ENCODE measurements at places on chromosomes 16 and 17.

DNA sequence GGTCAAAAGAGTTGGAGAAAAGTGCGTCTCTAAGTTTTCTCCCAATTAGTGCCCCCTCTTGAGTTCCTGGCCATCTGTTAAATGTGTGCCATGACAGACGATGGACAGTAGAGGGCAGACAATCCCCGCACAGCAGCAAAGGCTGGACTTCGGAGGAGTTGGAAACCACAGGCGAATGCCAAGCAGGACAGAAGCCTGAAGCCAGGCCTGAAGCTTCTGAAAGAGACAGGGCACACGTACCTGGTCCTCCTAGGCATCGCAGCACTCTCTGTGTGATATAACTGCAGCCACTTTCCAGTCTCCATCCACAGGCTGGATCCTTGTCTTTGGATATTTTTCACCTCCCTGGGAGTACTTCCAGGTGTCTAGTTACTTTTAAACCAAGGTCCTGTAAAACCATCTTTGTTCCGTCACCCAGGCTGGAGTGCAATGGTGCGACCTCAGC lies 14.5 kb downstream of the C17orf100 start:
- peak; percentile 70 for DNase-seq

DNA sequence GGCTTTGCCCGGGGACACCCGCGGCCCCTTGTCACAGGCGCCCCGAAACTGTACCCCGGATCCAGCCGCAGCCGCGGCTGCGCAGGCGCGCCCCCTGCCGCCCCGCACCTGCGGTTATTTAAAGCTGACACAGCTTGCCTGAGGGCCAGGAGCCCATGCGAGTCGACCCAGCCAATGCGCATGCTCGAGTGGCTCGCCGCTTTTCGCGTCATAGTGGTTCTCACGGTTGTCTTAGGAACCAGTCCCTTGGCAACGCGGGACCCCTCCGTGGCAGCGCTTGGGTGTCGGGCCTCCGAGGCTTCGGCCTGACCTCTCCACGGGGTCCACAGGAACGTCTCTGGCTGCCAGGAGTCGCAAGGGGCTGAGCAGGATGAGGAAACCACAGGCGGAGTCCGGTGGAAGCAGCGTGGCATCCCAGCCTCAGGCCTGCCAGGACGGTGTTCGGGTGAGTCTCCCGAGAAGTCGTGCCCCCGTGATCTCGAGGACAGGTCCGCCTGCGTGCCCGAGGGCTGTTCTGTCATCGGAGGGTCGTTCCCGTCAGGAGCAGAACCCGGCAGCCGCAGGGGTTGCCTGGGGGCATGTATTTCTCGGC lies 716.9 kb downstream of the KCNJ18 start:
- DNase-seq = no peak

DNA sequence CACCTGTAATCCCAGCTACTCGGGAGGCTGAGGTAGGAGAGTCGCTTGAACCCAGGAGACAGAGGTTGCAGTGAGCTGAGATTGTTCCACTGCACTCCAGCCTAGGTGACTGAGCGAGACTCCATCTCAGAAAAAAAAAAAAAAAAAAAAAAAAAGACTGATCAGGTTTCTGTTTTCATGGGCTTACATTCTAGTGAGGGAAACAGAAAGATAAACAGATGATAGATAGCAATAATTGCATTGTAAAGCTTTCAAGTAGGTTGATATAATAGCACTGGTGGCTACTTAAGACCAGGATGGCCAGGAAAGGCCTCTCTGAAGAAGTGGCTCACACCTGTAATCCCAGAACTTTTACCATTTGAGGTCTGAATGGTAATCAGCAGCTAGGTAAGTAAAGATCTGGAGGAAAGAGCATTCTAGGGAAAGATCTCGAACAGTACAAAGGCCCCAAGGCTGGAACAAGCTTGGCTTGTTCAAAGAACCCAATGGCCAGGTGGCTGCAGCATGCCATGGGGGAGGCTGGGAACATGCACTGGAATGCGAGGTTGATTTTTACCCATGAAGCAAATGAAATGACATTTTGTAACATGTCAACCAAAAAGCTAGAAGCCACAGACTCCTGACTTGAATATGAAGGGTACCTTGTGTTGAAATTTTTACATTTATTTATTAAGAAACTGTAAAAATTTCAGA lies 108.3 kb upstream of the DHX40 start:
- DNase-seq = no peak

DNA sequence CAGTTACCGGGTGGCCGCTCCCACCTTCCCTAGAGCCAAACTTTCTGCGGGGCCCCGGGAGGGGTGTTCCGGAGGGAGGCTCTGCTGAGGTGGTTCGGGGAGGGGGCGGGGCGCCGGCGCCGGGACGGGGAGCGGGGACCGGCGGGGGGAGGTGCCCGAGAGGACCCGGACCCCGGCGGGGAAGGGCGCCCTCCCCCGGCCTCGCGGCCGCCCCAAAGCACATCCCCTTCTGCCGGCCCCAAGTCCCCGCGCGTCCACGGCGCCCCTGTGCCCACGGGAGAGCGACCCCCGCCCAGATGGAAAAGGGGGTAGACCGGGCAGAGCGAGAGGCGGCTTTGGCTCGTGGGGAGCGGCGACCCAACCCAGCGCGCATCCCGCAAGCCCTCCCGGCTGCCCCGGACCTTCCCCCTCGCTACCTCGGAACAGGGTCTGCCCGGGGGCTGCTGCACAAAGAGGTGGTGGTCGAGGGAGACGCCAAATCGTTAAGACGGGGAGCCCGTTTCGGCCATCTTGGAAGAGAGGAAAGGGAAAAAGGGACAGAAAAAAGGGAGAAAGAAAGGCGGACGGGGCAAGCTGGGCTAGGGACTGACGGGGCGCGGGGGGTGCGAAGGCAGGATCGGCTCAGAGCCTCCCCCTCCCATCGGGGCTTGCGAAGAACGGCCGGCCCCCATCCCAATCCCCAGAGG lies 530 bp downstream of the PCGF2 start:
- DNase-seq = no peak

DNA sequence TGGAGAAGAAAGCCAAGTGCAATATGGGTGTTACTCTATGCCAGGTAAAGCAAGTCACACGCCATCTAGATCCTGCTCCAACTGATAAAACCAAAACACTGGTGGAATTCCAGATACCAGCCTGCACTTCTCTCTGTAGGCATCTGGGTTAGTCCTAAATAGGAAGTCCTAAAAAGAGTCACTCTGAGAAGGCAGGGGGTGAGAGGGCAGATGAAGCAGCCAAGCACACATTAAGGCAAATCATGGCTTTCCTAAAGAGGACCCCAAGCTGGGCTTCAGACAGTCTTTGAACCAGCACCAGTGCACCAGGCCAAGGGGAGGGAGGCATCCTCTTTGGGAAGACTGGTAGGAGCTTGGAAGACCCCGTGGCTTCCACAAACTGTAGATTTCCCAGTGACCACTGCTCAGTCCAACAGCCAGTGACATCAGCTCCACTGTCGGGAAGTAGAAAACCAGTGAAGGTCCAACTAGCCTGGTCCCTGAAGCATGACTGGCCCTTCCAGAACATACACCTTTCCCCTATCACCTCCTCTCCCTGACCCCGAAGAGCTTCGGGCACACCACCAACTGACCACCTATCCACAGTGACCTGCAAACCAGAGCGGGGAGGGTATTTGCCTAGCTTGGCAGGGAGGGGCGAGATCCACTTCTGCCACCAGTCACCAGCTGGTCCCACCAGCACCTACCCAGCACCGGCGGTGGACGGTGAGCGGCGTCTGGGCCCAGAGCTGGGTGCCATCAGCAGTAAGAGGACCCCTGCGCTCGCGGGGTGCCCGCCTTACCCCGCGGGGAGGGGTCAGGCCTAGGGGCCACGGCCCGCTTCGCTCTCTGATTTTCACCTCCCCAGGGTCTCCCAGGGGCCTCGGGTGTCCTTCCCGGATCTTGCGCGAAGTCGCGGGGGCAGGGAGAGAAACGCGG lies 1.0 kb downstream of the LITAF start:
- DNase-seq = no peak

GRCh38 chr17:348692-349425 lies 3.7 kb downstream of the RPH3AL start:
- no peak for DNase-seq

- no peak for DNase-seq
Measured at GRCh38 chr17:54972406-54973138, 4.0 kb downstream of the STXBP4 start.

GRCh38 chr17:66040402-66040801 lies 151.5 kb downstream of the CEP112 start:
- DNase-seq = no peak

- no peak for DNase-seq
Measured at GRCh38 chr17:6070913-6071511, 833 bp downstream of the WSCD1 start.

- no peak for DNase-seq
Measured at GRCh38 chr17:81002409-81003361, 11.0 kb downstream of the CHMP6 start.

DNA sequence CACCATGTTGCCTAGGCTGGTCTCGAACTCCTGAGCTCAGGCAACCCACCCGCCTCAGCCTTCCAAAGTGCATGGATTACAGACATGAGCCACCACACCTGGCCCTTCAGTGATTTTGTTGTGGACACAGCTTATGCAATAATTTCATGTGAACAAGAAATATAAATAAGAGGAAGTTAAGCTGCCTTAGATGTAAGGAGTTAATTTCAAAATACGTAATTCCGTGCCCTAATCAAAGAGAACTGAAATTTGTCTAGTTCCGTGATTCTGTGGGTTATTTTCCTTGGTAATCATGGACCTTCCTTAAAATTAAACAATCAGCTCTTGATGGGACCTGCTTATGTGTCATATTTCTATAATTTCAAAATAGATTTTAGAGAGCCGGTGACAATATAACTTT lies 11.9 kb downstream of the TVP23A start:
- DNase-seq = no peak

- no peak for DNase-seq
Measured at GRCh38 chr16:61909074-61909473, 127.2 kb downstream of the CDH8 start.

GRCh38 chr16:24833352-24833751 lies 12.4 kb upstream of the SLC5A11 start:
- no peak for DNase-seq

DNA sequence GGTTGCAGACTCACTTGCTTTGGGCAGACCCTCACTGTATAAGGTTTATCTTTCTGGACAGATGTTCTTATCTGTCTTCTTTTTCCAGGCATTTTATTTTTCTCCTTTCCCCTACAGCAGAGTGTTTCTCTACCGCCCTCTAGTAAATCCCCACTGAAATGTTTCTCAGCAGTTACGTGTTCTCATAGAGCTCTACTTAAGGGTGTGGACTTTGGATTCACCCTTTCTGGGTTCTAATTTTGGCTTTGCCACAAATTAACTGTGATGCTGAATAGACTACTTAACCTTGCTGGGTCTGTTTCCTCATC lies 2.0 kb downstream of the ADAT1 start:
- peak; percentile 38 for DNase-seq

- no peak for DNase-seq
Measured at GRCh38 chr17:10063730-10064241, 134.6 kb downstream of the GAS7 start.

DNA sequence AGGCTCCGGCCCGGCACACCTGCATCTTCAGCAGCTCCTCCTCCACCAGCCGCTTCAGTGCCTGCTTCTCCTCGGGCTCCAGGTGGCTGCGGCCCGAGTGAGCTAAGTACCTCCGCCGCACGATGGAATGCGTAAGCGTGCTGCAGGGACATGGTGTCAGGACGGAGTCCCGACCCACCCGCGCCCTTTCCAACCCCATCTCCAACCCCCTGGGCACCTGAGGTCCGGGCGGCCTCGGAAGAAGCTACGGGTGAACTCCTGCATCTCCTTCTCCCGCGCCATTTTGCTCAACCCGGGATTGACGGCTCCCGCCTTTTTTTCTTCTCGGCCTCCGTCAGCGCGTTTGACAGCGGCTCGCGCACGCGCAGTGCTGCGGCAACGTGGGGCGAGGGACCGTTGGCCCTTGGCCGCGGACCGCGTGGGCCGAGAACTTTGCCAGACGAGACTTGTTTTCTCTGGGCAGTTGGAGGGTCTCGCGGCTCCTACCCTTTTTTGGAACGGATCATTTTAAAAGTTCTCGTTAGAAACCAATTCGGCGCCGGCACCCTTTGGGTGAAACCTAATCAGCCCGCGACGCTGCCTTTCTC lies at the start of gene HIRIP3:
Gene HIRIP3 (minus strand): TSS at position 294 of the 587 bp plus-strand sequence. CDS start 12 bp downstream, at position 282.
- DNase-seq = peak; percentile 88

Measured in putamen (tissue), 1 donor.